ENCODE measurements at places on chromosomes 16 and 17.
A peak's percentile ranks its signal among the peaks of the same experiment; 100 is the strongest.

DNA sequence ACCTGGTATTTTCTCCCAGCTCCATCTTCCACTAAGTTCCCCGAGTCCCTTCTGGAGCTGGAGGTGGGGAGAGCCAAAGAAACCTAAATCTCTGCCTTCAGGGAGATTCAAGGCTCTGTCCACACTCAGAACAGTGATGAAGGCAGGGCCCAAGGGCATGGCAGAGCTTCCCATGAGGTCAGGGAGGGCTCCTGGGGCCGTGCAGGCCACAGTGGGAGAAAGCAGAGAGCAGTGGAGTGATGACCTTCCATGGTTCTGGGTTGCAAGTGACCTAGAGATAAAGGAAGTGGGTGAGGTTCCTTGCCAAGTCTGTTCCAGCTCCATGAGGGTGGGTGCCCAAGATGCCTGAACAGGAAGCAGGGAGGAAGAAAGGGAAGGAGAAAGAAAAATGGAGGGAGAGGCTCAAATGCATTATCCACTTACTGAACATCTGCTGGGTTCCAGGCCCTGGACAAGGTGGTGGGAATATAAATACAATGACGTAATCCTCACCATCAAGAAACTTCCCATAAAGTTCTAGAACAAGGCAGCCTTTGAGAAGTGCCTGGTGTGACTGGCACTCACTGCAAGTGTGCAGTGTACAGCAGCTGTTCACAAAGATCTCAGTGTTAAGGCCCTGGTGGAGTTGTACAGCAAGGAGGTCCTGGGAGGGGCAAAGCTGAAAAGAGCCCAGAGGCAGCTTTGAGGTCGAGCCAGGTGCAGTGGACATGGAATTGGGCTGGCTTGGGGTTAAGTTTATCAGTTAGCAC lies 13.3 kb downstream of the TBKBP1 start:
- DNase-seq = no peak

GRCh38 chr17:14921936-14922335 lies 343.2 kb downstream of the PMP22 start:
- no peak for DNase-seq

- no peak for DNase-seq
Measured at GRCh38 chr17:63833741-63834373, 6.4 kb upstream of the FTSJ3 start.

GRCh38 chr16:61332461-61332860 lies 703.8 kb downstream of the CDH8 start:
- DNase-seq = no peak

DNA sequence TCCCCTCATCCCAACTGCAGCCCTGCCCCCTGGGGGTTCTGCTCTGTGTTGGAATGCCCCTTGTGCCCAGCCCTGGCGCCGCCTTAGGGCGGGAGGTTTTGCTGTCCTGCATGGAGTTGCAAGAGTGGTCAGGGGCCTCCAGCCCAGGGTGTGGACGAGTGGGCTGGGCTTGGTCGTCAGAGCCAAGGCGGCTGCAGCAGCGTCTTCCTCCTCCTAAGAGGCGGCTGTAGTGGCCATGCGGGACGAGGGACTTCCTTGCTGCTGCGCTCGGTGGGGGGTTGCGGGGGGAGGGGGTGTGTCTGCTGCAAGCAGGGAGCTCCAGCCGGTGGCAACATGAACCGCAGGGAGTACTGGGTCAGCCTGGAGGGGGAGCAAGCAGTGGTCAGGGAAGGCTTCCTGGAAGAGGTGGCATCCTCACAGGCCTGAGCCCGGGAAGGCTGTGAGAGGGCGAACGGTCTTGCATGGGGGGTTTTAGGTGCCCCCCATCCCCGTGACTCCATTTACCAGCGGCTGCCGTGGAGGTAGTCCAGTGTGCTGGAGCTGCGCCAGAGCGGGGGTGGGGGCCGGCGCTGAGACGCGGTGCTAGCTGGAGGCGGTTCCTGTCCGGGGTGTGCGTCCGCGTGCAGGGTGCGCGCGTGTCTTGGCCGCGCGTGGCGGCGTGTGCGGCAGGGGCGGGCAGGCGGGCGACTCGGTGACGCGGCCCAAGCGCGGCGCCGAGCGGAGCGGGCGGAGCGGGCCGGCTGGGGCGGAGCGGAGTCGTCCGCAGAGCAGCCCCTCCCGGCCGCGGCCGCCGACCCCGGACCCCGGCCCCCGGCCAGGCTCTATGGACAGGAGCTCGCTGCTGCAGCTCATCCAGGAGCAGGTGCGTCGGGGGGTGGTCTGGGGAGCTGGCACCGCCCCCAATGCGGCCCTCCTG lies at the start of gene RHBDL1:
Gene RHBDL1, plus strand, starts transcription at position 704 of the 916 bp plus-strand sequence. Its CDS starts 120 bp downstream, at position 824.
- peak; percentile 33 for DNase-seq

GRCh38 chr17:58373003-58373402 lies 21.0 kb upstream of the SUPT4H1 start:
- DNase-seq = no peak

Measured in cardiac fibroblast (primary cell).